ENCODE measurements at places on chromosomes 6 and 20.

DNA sequence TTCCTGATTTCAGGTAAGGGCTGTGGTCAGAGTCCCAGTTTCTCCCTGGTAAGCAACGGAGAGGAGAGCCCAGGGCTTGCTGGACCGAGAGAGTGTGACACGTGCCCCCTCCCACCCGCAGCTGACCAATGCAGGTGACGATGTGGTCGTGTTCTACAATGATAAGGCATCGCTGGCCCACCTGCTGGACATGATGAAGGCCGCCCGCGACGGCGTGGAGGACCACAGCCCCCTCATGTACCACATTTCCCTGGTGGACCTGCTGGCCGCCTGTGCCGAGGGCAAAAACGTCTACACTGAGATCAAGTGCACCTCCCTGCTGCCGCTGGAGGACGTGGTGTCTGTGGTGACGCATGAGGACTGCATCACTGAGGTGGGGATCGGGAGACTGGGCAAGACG lies 31.7 kb downstream of the UQCC2 start:
- DNase-seq: no peak
- no peaks in the 10 kb centered on the region for H3K27me3 ChIP-seq
- H3K36me3 ChIP-seq: peaks cover 67% of the 10 kb centered on the region
- H3K4me1 ChIP-seq: no peaks in the 10 kb centered on the region

- no peaks in the 10 kb centered on the region for H3K27me3 ChIP-seq
- H3K4me3 ChIP-seq: no peak overlapping the region
- H3K27ac ChIP-seq: no peak overlapping the region
- no peaks in the 10 kb centered on the region for H3K36me3 ChIP-seq
- no peak for DNase-seq
Measured at GRCh38 chr20:25532971-25533391, 52.4 kb downstream of the NINL start.

GRCh38 chr6:11273406-11274065 lies 41.1 kb upstream of the NEDD9 start:
- no peak for DNase-seq
- peaks cover 18% of the 10 kb centered on the region for H3K4me1 ChIP-seq
- H3K36me3 ChIP-seq: peaks cover 13% of the 10 kb centered on the region
- no peaks in the 10 kb centered on the region for H3K27me3 ChIP-seq

GRCh38 chr6:14066782-14067406 lies 50.7 kb upstream of the CD83 start:
- no peak overlapping the region for H3K27ac ChIP-seq
- H3K36me3 ChIP-seq: no peaks in the 10 kb centered on the region
- no peak for DNase-seq
- H3K27me3 ChIP-seq: no peaks in the 10 kb centered on the region
- H3K4me1 ChIP-seq: no peaks in the 10 kb centered on the region

- H3K27me3 ChIP-seq: no peaks in the 10 kb centered on the region
- DNase-seq: no peak
- no peaks in the 10 kb centered on the region for H3K4me1 ChIP-seq
- no peaks in the 10 kb centered on the region for H3K36me3 ChIP-seq
- H3K27ac ChIP-seq: no peak overlapping the region
Measured at GRCh38 chr6:134722200-134722870, 227.6 kb downstream of the ALDH8A1 start.

DNA sequence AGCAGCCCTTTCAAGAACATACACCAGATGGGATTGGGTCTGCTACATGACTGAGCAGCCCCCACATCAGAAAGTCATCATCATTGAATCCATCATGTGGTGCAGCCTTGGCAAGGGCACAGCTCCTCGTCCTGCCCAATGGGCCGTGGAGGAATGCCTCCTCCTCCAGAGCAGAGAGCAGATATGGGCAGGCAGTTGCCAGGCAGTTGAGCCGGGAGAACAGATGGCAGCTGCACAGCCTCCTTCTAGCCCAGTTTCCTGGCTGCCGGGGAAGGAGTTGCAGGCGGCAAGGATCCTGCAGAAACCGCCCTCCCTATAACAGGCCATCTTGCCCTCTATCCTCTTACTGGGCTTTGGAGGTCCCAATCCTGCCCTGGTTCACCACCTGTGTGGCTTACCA lies 11.9 kb upstream of the ZFAND3 start:
- H3K27ac ChIP-seq: no peak overlapping the region
- H3K27me3 ChIP-seq: no peaks in the 10 kb centered on the region
- no peaks in the 10 kb centered on the region for H3K36me3 ChIP-seq
- DNase-seq: no peak

DNA sequence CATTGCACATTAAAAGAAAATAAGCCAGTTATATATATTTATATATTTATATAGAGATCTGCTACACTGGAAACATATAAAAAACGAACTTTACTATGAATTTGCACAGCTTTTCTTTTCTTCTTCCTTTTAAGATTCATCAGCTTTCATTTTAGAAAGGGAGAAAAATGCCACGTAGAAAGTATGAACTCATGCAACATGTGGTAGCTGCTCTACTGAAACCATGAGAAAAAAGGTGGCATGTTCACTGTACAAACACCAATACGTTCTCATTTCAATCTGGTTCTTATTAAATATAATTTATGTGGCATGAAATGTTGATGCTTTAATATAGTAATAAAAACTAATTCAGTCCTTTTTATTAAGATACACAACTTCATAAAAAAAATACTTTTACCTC lies 68.8 kb upstream of the THEMIS start:
- H3K27ac ChIP-seq: no peak overlapping the region
- no peak for DNase-seq
- no peak overlapping the region for H3K4me3 ChIP-seq
- H3K27me3 ChIP-seq: no peaks in the 10 kb centered on the region
- H3K36me3 ChIP-seq: no peaks in the 10 kb centered on the region
- no peaks in the 10 kb centered on the region for H3K4me1 ChIP-seq

- H3K4me3 ChIP-seq: no peak overlapping the region
- no peaks in the 10 kb centered on the region for H3K27me3 ChIP-seq
- H3K36me3 ChIP-seq: no peaks in the 10 kb centered on the region
- H3K4me1 ChIP-seq: peaks cover 7% of the 10 kb centered on the region
- DNase-seq: no peak
Measured at GRCh38 chr20:38934530-38934929, 8.3 kb downstream of the FAM83D start.

GRCh38 chr6:22068561-22069305 lies 228.1 kb downstream of the PRL start:
- no peak for DNase-seq
- no peak overlapping the region for H3K4me3 ChIP-seq
- no peaks in the 10 kb centered on the region for H3K36me3 ChIP-seq
- no peaks in the 10 kb centered on the region for H3K27me3 ChIP-seq

DNA sequence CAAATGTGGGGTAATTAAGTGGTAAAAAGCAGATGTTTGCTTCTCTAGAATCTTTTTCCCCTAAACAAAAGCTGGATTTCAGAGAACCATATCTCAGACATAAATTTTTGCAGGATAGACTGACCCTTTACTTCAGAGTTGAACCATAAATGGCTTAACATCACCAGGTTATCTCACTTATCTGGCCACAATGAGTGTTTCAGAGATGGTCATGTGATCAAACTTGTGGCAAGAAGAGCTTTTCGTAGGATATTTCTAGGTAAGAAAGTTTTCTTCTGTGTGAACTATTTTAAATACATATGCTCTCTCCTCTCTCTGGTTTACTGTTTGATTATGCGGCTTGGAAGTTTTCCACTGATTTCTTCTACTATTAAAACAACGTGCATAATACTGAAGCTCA lies 270.2 kb upstream of the TFAP2D start:
- no peaks in the 10 kb centered on the region for H3K36me3 ChIP-seq
- no peaks in the 10 kb centered on the region for H3K27me3 ChIP-seq
- no peak for DNase-seq
- no peaks in the 10 kb centered on the region for H3K4me1 ChIP-seq

GRCh38 chr20:60695226-60696000 lies 556.6 kb upstream of the CDH4 start:
- no peaks in the 10 kb centered on the region for H3K27me3 ChIP-seq
- DNase-seq: no peak
- H3K36me3 ChIP-seq: no peaks in the 10 kb centered on the region
- no peak overlapping the region for H3K4me3 ChIP-seq
- H3K4me1 ChIP-seq: no peaks in the 10 kb centered on the region

- H3K27ac ChIP-seq: no peak overlapping the region
- DNase-seq: no peak
- no peaks in the 10 kb centered on the region for H3K4me1 ChIP-seq
- H3K36me3 ChIP-seq: no peaks in the 10 kb centered on the region
- H3K27me3 ChIP-seq: no peaks in the 10 kb centered on the region
Measured at GRCh38 chr6:157841211-157841840, 18.3 kb downstream of the SNX9 start.

DNA sequence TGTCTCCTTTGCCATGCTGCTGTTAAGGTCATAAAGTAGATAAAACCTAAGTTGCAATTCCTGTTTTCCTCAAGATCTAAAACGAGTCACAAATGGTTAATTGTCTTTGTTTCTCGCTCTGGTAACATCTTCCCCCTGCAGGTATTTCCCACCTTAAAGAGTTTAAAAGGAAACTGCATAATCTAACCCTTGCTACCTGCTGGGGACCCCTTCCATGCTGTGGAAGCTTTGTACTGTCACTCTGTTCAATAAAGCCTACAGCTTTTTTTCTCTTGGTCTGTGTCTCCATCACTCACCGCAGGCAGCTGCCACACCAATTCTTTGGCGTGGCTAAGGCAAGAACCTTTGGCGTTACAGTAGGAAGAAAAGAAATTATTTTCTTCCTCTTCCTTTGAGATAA lies 117.7 kb upstream of the GJE1 start:
- no peaks in the 10 kb centered on the region for H3K36me3 ChIP-seq
- no peak overlapping the region for H3K4me3 ChIP-seq
- no peaks in the 10 kb centered on the region for H3K4me1 ChIP-seq
- no peak for DNase-seq
- H3K27me3 ChIP-seq: no peaks in the 10 kb centered on the region

DNA sequence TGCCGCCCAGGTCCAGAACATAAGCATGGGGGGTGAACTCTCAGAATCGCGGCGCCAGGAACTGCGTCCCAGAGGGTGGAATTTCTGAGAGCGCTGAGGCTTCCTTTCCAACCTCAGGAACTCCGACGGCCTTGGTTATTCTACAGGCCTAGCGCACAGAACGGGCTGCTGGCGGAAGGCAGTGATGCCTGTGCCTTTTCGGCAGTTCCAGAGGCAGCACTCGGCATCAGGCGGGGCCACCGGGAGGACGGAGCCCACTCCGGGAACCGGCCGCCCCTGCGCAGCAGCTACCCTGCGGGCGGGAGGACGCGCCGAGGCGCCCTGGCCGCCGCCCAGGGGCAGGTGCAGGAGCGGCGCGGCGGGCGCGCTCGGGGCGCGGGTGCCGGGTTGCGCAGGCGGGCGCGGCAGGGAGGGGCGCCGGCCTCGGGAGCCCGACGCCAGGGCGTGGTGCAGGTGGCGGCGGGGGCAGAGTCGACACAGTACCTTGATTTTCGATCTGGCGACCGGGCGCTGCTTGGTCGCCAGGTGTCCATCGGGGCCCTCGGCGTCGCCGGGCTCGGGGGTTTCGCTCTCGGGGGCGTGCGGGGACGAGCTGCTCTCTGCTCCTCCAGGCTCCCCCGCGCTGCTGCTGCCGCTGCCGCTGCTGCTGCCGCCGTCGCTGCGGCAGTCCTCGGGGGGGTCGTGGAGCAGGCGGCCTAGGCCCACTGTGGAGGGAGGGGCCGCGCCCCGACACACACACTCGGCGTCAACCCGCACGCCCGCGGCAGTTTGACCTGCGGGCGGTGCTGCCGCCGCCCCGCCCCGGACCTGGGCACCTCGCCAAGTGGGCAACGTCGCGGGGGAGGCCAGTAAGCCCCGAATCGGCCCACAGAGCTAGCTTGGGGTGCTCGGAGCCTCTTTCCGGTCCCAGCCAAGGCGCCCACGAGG lies 1.3 kb downstream of the OVOL2 start:
- no peak for DNase-seq
- H3K36me3 ChIP-seq: no peaks in the 10 kb centered on the region
- H3K4me3 ChIP-seq: no peak overlapping the region
- H3K27ac ChIP-seq: no peak overlapping the region

DNA sequence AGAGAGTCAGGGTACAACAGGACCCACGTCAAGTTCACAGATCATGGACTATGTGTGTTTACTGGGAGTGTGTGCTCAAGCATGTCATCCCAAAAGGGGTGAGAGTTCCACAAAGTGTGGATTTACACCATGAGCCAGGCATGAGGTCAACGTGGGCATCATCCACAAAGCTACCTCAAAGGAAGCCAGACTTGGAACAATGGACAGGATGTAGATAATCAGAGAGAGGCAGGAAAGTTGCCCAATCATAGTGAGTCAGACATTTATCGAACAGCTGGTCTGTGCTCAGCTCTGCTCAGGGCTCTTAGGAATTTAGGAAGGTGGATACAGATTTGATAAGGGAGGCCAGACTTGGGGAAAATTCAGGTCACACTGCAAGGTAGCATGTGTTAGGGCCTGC lies 317.2 kb upstream of the CDYL start:
- H3K36me3 ChIP-seq: no peaks in the 10 kb centered on the region
- no peaks in the 10 kb centered on the region for H3K4me1 ChIP-seq
- no peak overlapping the region for H3K4me3 ChIP-seq
- no peak for DNase-seq
- H3K27ac ChIP-seq: no peak overlapping the region

- no peak overlapping the region for H3K4me3 ChIP-seq
- no peak for DNase-seq
- H3K36me3 ChIP-seq: no peaks in the 10 kb centered on the region
Measured at GRCh38 chr6:138248878-138249277, 30.6 kb upstream of the PBOV1 start.

DNA sequence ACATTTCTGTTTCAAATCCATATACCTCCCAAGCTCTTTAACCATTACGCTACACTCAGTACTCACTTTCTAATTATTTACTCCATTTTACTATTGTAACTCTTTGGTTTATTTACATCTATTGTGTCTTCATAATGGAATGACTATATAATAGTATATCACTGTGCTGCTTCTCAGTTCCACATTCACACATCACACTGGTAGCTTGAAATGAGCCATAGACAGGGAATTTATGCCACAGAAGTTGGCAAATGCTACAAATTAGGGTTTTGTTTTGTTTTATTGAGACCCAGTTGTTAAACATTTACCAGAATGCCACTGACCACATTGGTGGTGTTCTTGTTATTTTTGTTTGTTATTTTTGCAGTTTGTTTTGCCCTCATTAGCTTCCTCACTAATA lies 213.9 kb downstream of the KCNQ5 start:
- no peak overlapping the region for H3K4me3 ChIP-seq
- no peaks in the 10 kb centered on the region for H3K4me1 ChIP-seq
- H3K27ac ChIP-seq: no peak overlapping the region
- H3K27me3 ChIP-seq: no peaks in the 10 kb centered on the region

GRCh38 chr6:54710456-54710855 lies 136.1 kb upstream of the FAM83B start:
- H3K4me1 ChIP-seq: no peaks in the 10 kb centered on the region
- no peaks in the 10 kb centered on the region for H3K27me3 ChIP-seq
- no peak for DNase-seq
- no peak overlapping the region for H3K27ac ChIP-seq
- H3K36me3 ChIP-seq: no peaks in the 10 kb centered on the region
- H3K4me3 ChIP-seq: no peak overlapping the region

Measured in natural killer cell (primary cell).